Placental pericyte (primary cell): ENCODE measurements at places on chromosomes 6 and 20. TPM values are rescaled to one million over a fixed set of nuclear protein-coding genes. Genes with fewer than 3 reads are reported as not detected.

The SPATS1 gene
- 0.14 TPM in 1 of 2 replicates, not detected in the other for total RNA-seq

The TGM3 gene
- total RNA-seq, result not detected in 2 replicates

The BPIFA1 gene
- not detected in 2 replicates for total RNA-seq

The HLA-DMB gene
- total RNA-seq, result 0.14 TPM in 1 of 2 replicates, not detected in the other

The RCAN2 gene
- total RNA-seq, result 0.88 and 2.7 TPM in 2 replicates

The TDRD6 gene
- total RNA-seq, result under 0.01 TPM in 2 replicates

The TRAPPC3L gene
- total RNA-seq, result under 0.01 TPM in 1 of 2 replicates, not detected in the other

The MPIG6B gene
- total RNA-seq, result not detected in 2 replicates

The DYNLRB1 gene
- total RNA-seq, result 89.3 and 90.8 TPM in 2 replicates

The DOK5 gene
- total RNA-seq, result 0.14 and 0.66 TPM in 2 replicates

The GSTA3 gene
- total RNA-seq, result not detected in 2 replicates

The ATP9A gene
- 25.4 and 27.8 TPM in 2 replicates for total RNA-seq

The TMEM74B gene
- not detected in 2 replicates for total RNA-seq

The KATNA1 gene
- 25.6 and 26.3 TPM in 2 replicates for total RNA-seq

The CENPQ gene
- total RNA-seq, result 1.5 and 13.7 TPM in 2 replicates

The DDO gene
- 0.66 and 2.0 TPM in 2 replicates for total RNA-seq

The CDC40 gene
- 18.2 and 23.2 TPM in 2 replicates for total RNA-seq

The CST4 gene
- total RNA-seq, result 10.7 TPM in 1 of 2 replicates, not detected in the other

The GTF3C6 gene
- total RNA-seq, result 33.9 and 43.2 TPM in 2 replicates

The FOXA2 gene
- total RNA-seq, result under 0.01 and 5.0 TPM in 2 replicates

The SIRPB1 gene
- total RNA-seq, result 1.4 and 2.2 TPM in 2 replicates

The TNF gene
- total RNA-seq, result under 0.01 and 0.29 TPM in 2 replicates

The WFDC2 gene
- total RNA-seq, result not detected in 2 replicates

The MYH7B gene
- total RNA-seq, result under 0.01 TPM in 1 of 2 replicates, not detected in the other

The REPS1 gene
- total RNA-seq, result 27.4 and 35.9 TPM in 2 replicates

The HEY2 gene
- under 0.01 TPM in 1 of 2 replicates, not detected in the other for total RNA-seq

The CGA gene
- total RNA-seq, result not detected in 2 replicates

The COX4I2 gene
- total RNA-seq, result not detected in 2 replicates

The EFCAB8 gene
- under 0.01 and 0.14 TPM in 2 replicates for total RNA-seq
